Uterus (tissue), 4 donors: ENCODE measurements at places on chromosomes 11 and 22. TPM values are rescaled to one million over a fixed set of nuclear protein-coding genes. Genes with fewer than 3 reads are reported as not detected.

Gene PKNOX2
- 5.7 TPM for total RNA-seq

GRCh38 chr11:34148504-34149165 is 43.2 kb downstream of the NAT10 start:
- H3K4me1 ChIP-seq: no peaks in the 10 kb centered on the region
- DNase-seq: no peak
- H3K36me3 ChIP-seq: no peaks in the 10 kb centered on the region

DNA sequence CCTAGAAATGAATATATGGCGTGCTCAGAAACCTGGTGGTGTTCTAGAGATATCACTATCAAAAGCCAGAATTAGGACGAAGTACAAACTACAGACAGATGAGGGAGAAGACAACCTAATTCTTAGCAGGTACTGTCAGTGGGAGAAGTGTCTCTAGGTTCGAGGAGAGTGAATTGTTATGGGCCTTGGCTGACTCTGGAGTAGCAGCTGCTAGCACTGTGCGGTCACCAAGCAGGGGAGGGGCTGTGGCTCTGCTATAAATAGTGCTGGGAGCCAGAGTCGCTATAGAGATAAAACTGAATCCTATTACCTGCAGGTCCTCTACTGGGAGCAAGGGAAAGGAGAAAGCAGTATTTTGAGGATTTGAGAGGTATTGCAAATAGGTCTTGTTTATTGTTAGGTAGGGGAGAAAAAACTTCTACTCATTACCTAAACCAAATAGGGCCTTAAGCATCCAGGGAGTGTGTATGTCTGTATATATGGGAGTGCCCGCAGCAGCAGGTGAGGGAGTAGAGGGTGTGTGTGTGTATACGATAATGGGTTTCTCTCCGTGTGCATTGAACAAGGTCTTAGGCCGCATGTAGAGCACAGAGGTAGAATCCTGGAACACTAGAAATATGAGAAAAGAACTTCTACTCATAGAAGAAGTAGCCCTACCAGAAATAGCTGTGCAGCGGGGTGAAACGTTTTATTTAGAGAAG is 2.2 kb downstream of the MADD start:
- DNase-seq: no peak
- peak overlapping the region; percentile 97 for H3K27ac ChIP-seq
- H3K36me3 ChIP-seq: no peaks in the 10 kb centered on the region
- H3K4me3 ChIP-seq: no peak overlapping the region
- H3K4me1 ChIP-seq: no peaks in the 10 kb centered on the region

Gene HTR3B
- total RNA-seq: not detected

Gene C22orf39
- total RNA-seq: 46.9 TPM

DNA sequence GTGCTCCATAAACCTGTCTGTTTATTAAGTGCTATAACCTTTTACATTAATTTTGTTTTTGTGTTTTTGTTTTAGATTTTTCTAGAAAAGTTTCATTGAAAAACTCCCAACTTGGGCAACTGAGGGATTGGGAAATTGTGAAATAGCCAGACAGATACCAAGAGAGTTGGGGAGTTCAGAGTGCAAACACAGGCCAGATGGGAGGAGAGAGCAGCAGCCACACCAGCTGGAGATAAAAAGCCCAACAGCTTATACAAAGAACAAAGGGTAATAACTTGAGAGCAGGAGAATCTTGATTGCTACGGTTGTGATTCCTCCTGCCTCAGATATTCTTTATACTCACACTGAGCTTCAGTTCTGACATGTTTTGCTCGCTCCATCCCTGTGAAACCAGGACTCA is 1642.2 kb downstream of the LRRC4C start:
- no peak overlapping the region for H3K27ac ChIP-seq
- no peaks in the 10 kb centered on the region for H3K36me3 ChIP-seq
- H3K4me3 ChIP-seq: no peak overlapping the region
- no peaks in the 10 kb centered on the region for H3K27me3 ChIP-seq
- no peak for DNase-seq

DNA sequence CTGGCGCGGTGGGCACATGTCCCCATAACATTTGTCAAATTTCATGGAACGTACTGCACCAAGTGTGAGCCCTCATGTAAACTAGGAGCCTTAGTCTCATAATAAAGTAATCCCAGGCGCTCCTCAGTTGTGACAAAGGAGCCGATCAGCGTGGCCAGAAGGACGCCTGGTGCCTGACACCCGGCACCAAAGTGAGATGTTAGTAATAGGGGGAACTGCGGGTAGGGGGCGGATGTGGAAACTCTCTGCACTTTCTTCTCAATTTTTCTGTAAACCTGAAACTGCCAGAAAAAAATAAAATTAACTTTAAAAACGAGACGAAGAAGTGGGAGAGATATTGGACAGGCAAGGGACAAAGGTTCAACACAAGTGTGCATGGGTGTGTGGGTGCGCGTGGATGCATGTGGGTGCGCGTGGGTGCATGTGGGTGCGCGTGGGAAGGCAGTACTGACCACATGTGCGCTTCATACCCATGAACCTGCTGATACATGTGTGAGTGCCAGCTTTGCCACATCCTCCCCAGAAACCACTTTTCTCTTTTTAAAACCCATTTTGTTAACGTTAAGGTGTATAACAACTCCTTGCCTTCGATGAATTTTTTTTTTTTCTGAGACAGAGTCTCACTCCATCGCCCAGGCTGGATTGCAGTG is 55.4 kb upstream of the LINC01488 start:
- H3K36me3 ChIP-seq: no peaks in the 10 kb centered on the region
- no peak for DNase-seq
- H3K4me1 ChIP-seq: no peaks in the 10 kb centered on the region
- no peaks in the 10 kb centered on the region for H3K27me3 ChIP-seq

Gene TRIM6
- total RNA-seq: 6.7 TPM

GRCh38 chr11:40027720-40028119 is 1431.7 kb downstream of the LRRC4C start:
- H3K27ac ChIP-seq: no peak overlapping the region
- DNase-seq: no peak
- H3K4me1 ChIP-seq: no peaks in the 10 kb centered on the region
- no peaks in the 10 kb centered on the region for H3K36me3 ChIP-seq
- H3K27me3 ChIP-seq: no peaks in the 10 kb centered on the region
- no peak overlapping the region for H3K4me3 ChIP-seq

DNA sequence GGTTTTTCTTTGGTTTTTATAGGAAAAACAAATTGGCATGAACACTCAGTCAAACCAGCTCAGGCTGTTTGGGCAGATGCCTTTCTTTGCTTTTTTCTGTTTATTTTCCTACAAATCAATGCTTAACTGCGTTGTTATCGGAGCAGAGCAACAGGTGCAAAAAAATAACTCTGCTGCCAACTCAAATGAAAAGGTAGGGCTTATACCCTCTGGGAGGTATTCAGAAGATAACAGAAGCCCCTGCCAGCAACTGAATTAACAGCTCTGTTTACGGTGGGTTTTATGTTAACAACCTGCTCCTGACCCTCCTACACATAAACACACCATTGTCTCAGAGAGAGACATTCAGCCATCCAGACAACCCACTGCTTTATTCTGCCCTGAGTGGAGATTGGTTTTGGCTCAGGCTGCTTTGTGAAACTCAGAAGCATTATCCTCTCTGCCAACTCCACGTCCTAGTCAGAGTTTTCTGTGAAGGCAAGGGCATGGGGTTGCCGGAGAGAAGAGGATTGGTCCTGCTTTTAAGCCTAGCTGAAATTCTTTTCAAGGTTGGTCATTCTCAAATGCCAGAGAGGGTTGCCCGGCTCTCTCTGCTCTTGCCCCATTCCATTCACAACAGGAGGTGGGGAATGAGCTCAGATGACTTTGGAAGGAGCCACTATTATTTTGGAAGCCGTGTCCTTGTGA is 11.4 kb downstream of the EHF start:
- H3K4me3 ChIP-seq: no peak overlapping the region
- no peaks in the 10 kb centered on the region for H3K27me3 ChIP-seq
- no peaks in the 10 kb centered on the region for H3K36me3 ChIP-seq
- H3K27ac ChIP-seq: no peak overlapping the region
- no peaks in the 10 kb centered on the region for H3K4me1 ChIP-seq

GRCh38 chr11:112644410-112645131 is 316.6 kb upstream of the NCAM1 start:
- H3K27ac ChIP-seq: no peak overlapping the region
- DNase-seq: no peak
- H3K27me3 ChIP-seq: no peaks in the 10 kb centered on the region
- H3K4me3 ChIP-seq: no peak overlapping the region
- H3K36me3 ChIP-seq: no peaks in the 10 kb centered on the region
- no peaks in the 10 kb centered on the region for H3K4me1 ChIP-seq

GRCh38 chr11:65962141-65962564 is 619 bp downstream of the SART1 start:
- peak overlapping the region; percentile 51 for H3K4me3 ChIP-seq
- no peaks in the 10 kb centered on the region for H3K36me3 ChIP-seq
- DNase-seq: no peak
- H3K4me1 ChIP-seq: peaks cover 12% of the 10 kb centered on the region
- H3K27ac ChIP-seq: peak overlapping the region; percentile 81
- no peaks in the 10 kb centered on the region for H3K27me3 ChIP-seq

GRCh38 chr11:100438376-100438775 is 248.7 kb upstream of the ARHGAP42 start:
- no peak overlapping the region for H3K27ac ChIP-seq
- DNase-seq: no peak
- H3K4me1 ChIP-seq: no peaks in the 10 kb centered on the region

Gene EFEMP2
- 56.1 TPM for total RNA-seq

Gene PTPN5
- 1.0 TPM for total RNA-seq

Gene GAL
- total RNA-seq: not detected

Gene PGA3
- 4.4 TPM for total RNA-seq

Gene PRAME
- 0.41 TPM for total RNA-seq

DNA sequence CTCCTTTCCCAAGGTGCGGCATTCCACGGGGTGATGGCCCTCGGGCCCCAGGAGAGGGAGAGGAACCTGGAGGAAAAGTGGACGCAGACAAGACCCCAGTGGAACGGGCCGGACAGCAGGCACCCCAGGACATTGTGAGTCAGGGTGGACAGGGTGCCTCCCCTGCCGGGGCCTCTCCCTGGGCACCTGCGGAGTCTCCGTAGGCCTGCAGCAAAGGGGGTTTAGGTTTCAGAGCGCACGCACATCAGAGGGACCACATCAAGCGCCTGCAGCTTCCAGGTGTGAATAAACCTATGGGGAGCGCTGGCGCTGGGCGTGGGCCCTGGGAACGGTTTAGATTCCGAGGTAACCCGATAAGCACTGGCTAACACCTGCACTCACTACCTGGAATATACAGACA is 22.7 kb upstream of the FGF19 start:
- no peaks in the 10 kb centered on the region for H3K27me3 ChIP-seq
- DNase-seq: no peak
- no peak overlapping the region for H3K27ac ChIP-seq
- no peaks in the 10 kb centered on the region for H3K4me1 ChIP-seq
- H3K4me3 ChIP-seq: no peak overlapping the region

DNA sequence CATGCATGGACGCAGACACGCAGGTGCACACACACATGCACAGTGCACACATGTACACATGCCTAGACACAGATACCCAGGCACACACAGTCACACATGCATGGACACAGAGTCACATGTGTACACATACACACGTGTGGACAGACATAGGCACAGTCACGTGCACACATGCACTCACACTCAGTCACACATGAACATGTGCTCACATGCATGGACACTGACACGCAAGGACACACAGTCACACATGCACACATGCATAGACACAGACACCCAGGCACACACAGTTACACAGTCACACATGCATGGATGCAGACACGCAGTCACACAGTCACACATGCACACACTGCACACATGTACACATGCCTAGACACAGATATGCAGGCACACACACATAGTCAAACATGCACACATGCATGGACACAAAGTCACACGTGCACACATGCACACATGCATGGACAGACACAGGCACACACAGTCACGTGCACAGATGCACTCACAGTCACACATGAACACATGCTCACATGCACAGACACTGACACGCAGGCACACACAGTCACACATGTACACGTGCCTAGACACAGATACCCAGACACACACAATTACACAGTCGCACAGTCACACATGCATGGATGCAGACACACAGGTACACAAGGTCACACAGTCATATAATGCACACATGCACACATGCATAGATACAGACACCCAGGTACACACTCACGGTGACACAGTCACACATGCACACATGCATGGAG is 16.8 kb downstream of the MUC2 start:
- DNase-seq: no peak
- no peaks in the 10 kb centered on the region for H3K4me1 ChIP-seq
- H3K27me3 ChIP-seq: no peaks in the 10 kb centered on the region

Gene OR52K1
- not detected for total RNA-seq

Gene PIWIL4
- total RNA-seq: 5.1 TPM

- no peaks in the 10 kb centered on the region for H3K36me3 ChIP-seq
- no peaks in the 10 kb centered on the region for H3K27me3 ChIP-seq
- H3K4me1 ChIP-seq: no peaks in the 10 kb centered on the region
- H3K27ac ChIP-seq: no peak overlapping the region
Measured at GRCh38 chr11:74162681-74163467, 7.9 kb downstream of the C2CD3 start.

Gene PKP3
- total RNA-seq: 0.46 TPM

DNA sequence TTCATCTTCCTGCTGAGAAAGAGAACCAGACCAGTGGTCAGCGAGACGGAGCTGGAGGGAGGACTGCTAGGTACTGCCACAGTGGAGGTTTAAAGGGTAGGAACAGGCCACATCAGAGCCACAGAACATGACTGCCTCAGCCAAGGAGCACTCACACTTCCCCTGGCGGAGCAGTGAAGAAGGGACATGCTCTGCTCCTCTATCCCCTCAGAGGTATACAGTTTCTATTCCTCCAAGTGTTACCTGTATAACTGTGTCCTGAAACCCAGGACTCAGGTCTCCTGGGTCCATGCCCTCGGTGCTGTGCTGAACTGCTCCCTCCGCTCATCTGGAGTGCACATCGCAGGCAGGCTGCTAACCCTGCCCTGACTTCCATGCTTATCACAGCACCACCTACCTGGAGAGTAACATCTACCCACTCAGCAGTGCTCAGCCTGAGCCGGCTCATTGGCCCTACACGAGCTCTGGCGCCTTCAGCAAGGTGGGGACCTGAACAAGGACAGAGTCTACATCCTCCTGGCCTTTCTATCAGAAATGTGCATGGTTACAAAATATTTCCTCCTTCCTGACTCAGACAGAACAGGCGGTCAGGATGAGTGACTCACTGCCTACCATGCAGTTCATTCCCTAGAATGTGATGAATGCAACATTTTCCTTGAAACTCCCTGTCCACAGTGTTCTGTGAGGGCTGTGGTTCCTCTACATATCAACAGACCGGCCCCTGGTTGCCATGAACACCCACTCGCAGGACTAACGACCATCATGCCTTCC is 52.9 kb downstream of the C11orf58 start:
- no peaks in the 10 kb centered on the region for H3K27me3 ChIP-seq
- H3K36me3 ChIP-seq: no peaks in the 10 kb centered on the region
- no peak overlapping the region for H3K27ac ChIP-seq
- H3K4me3 ChIP-seq: no peak overlapping the region

GRCh38 chr11:44709281-44709562 is 17.5 kb upstream of the TSPAN18 start:
- no peaks in the 10 kb centered on the region for H3K36me3 ChIP-seq
- no peak for DNase-seq
- H3K4me3 ChIP-seq: no peak overlapping the region
- H3K4me1 ChIP-seq: no peaks in the 10 kb centered on the region
